ENCODE measurements at places on chromosomes 3 and 15. TPM values are rescaled to one million over a fixed set of nuclear protein-coding genes. Genes with fewer than 3 reads are reported as not detected.

Gene ERICH6
- not detected for polyA plus RNA-seq

Gene GHRL
- not detected for polyA plus RNA-seq

Gene NOX5
- 0.03 TPM for polyA plus RNA-seq

Gene SLC12A1
- not detected for polyA plus RNA-seq

DNA sequence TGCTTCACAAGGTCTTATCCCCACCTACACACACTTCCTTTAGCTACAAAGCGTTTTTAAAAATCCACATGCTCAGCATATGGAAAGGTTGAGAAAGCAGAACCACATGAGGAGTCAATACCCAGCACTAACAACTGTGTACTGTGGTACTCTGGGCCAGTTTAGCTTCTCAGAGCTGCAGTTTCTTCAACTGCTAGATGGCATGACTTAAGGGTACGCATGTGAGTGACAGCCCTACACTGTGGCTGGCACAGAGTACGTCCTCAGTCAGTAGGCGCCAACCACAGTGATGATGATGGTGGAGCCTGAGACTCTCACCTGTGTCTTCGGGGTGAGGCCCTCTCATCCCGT is 17.4 kb downstream of the CCDC12 start:
- no peak for DNase-seq

DNA sequence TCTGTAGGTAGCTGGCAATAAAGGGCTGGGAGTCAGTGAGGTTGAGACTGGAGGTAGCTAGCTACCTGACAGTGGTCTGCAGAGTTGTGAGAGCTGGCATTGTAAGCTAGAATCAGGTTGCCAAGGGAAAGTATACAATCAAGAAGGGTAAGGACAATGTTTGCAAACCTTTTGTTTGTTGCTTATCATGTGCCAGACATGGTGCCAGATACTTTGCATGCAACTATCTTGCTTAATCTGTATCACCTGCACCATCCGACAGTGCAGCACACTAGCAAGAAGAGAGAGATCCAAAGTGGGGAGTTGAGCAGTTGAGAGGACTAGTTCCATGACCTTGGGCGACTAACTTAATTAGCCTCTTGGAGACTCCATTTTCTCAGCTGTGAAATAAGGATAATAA is 236.4 kb downstream of the PDCD6IP start:
- DNase-seq: no peak

DNA sequence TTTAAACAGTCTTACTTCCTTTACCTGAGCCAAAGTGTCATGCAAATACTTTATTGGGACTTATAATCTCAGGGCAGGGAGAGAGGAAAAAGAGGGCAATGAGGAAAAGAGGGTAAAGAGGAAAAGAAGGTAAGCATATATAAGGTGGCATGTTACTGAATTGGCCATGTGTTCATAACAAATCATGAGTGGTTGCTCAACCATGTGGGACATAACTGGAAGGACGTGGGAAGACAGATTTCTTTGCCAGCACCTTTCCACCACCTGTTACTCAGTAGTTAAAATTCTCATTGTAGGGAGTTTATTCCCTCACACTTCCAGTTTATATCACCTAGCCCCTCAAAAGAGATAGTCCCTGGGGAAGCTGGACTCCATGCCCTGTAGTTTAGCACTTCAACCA is 54.7 kb upstream of the TPRG1 start:
- DNase-seq: no peak

DNA sequence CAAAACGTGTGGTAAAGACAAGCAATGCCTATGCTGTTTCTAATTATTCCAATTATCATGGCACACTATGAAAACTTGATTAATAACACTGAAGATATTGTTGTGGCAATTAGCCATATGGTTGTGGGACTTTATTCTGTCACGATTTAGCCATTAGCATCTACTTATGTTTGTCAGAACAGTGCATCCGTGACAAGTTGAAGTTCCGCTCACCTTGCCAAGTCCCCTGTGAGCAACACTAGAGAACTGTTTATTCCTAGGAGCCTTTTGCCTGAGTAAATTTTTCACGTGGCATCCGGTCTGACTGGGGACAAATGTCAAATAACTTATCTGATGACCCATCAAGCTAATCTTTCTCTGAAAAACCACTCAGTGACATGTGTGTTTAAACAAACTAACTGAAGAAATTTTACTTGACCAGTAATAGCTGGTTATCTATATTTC is 403.3 kb downstream of the TBC1D5 start:
- DNase-seq: no peak

- no peak for DNase-seq
Observed at GRCh38 chr15:98778960-98779359, 130.6 kb downstream of the IGF1R start.

DNA sequence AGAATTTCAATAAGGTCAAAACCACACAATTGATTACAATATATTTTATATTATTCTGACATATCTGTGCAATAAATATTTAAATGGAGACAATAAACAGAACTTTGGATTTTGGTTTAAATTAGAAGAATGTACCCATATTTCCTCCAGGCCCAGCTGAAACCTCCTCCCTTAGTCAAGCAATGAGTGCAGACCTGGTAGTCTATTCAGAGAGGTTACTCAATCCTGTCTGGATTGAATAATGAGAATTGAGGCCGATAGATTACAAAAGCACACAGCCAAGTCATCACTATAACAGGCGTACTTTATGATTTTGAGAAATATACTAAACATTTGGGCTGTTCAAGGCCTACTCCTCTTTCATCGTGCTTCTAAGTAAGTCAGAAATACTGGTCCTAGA is 114.5 kb upstream of the STRIT1 start:
- no peak for DNase-seq

- DNase-seq: no peak
Observed at GRCh38 chr3:14422016-14422963, 19.9 kb downstream of the SLC6A6 start.

Data from psoas muscle (tissue), 8 donors.